ENCODE measurements at places on chromosomes 5 and 9. TPM values are rescaled to one million over a fixed set of nuclear protein-coding genes. Genes with fewer than 3 reads are reported as not detected.

The PPP1R26 gene
- total RNA-seq, result 6.7 TPM

The FBN2 gene
- 78.2 TPM for total RNA-seq

The TAF11L13 gene
- total RNA-seq, result not detected

The F12 gene
- total RNA-seq, result not detected

The TMEM171 gene
- total RNA-seq, result 1.8 TPM

The SPOCK1 gene
- 36.1 TPM for total RNA-seq

The TGFBI gene
- total RNA-seq, result 1,490 TPM

The C7 gene
- total RNA-seq, result 0.83 TPM

The PCDHB5 gene
- 0.29 TPM for total RNA-seq

The PCDHGA10 gene
- total RNA-seq, result 14.7 TPM

The SV2C gene
- not detected for total RNA-seq

The C9orf153 gene
- 0.50 TPM for total RNA-seq

The RABEPK gene
- 37.7 TPM for total RNA-seq

The PKD2L2 gene
- total RNA-seq, result not detected

The RNF183 gene
- not detected for total RNA-seq

The CBY3 gene
- not detected for total RNA-seq

The ANKRD34B gene
- total RNA-seq, result not detected

The MARCHF11 gene
- not detected for total RNA-seq

The PALM2AKAP2 gene
- total RNA-seq, result 5.1 TPM

The LCN12 gene
- not detected for total RNA-seq

The PCDHGA4 gene
- total RNA-seq, result 8.9 TPM

The CER1 gene
- total RNA-seq, result not detected

The PCDHGB5 gene
- total RNA-seq, result 40.4 TPM

The ASPN gene
- 15.2 TPM for total RNA-seq

The MAT2B gene
- 90.3 TPM for total RNA-seq

The ZMAT2 gene
- 51.1 TPM for total RNA-seq

The GAPT gene
- total RNA-seq, result not detected

The LRSAM1 gene
- 21.2 TPM for total RNA-seq

The LURAP1L gene
- 63.7 TPM for total RNA-seq

The DNAJC21 gene
- total RNA-seq, result 33.2 TPM

The TTC16 gene
- total RNA-seq, result 0.15 TPM

The HTR1A gene
- not detected for total RNA-seq

The FBP1 gene
- not detected for total RNA-seq

The C1QTNF2 gene
- total RNA-seq, result 3.2 TPM

The PRXL2C gene
- 42.0 TPM for total RNA-seq

The BTNL8 gene
- total RNA-seq, result not detected

The S1PR3 gene
- 12.8 TPM for total RNA-seq

The MYMK gene
- total RNA-seq, result not detected

The RASEF gene
- 0.44 TPM for total RNA-seq

The PCDHB9 gene
- 0.17 TPM for total RNA-seq

The IL3 gene
- not detected for total RNA-seq

The PCDHB6 gene
- not detected for total RNA-seq

The ADAMTS6 gene
- total RNA-seq, result 52.8 TPM

The SPINK4 gene
- total RNA-seq, result not detected

The ST8SIA4 gene
- total RNA-seq, result 0.29 TPM

The KIF4B gene
- total RNA-seq, result 0.15 TPM

The EGFL7 gene
- total RNA-seq, result 6.3 TPM

The RGS7BP gene
- not detected for total RNA-seq

The FAM53C gene
- total RNA-seq, result 50.3 TPM

The ZFP37 gene
- total RNA-seq, result 3.0 TPM

The DMGDH gene
- 2.5 TPM for total RNA-seq

The FABP6 gene
- not detected for total RNA-seq

All from smooth muscle cell of trachea (primary cell).